Trophoblast cell (in vitro differentiated cells and primary cell): ENCODE measurements at places on chromosomes 3 and 15.

- DNase-seq, result no peak
- H3K27ac ChIP-seq, result no peak overlapping the region
- no peak overlapping the region for H3K4me3 ChIP-seq
- no peaks in the 10 kb centered on the region for H3K4me1 ChIP-seq
These were observed 174.6 kb upstream of the KBTBD8 start for GRCh38 chr3:66823532-66823931.

DNA sequence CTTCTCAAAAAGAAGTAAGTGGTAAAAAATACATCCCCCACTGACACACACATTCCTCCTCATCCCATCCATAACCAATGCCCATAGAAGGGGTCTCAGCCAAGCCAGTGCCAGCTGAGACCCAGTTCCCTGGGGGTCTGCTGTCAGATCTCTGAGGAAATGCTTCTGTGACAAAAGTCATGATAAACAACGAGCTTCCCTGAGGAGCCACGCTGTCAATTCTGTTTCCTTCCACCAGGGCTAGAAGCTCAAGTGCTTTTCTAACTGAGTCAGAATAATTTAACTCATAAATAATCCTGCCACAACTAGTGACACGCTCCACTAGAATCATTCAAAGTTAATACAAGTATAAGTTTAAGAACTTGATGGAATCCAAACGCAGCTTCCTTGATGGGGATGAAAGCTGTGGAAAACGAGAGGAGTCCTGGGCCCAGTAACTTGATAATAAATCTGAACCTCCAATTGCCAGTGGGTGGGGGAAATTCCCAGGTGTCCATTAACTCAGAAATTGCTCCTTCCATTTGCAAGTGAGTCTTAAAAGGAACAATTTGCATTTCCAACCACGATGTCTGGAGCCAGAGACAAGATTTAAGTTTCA, 348.7 kb upstream of the LMCD1 start:
- no peaks in the 10 kb centered on the region for H3K36me3 ChIP-seq
- H3K27ac ChIP-seq, result no peak overlapping the region
- H3K4me3 ChIP-seq, result no peak overlapping the region
- no peak for DNase-seq

GRCh38 chr15:25694823-25695312, 168.3 kb downstream of the ATP10A start:
- H3K27me3 ChIP-seq, result no peaks in the 10 kb centered on the region
- no peak overlapping the region for H3K4me3 ChIP-seq
- no peaks in the 10 kb centered on the region for H3K36me3 ChIP-seq
- no peak for DNase-seq
- H3K27ac ChIP-seq, result no peak overlapping the region

- H3K36me3 ChIP-seq, result no peaks in the 10 kb centered on the region
- no peak overlapping the region for H3K27ac ChIP-seq
- no peaks in the 10 kb centered on the region for H3K4me1 ChIP-seq
- H3K27me3 ChIP-seq, result no peaks in the 10 kb centered on the region
- no peak for DNase-seq
These were observed 61.8 kb upstream of the RBP1 start for GRCh38 chr3:139601191-139601961.

- H3K4me3 ChIP-seq, result no peak overlapping the region
- peaks cover 69% of the 10 kb centered on the region for H3K27me3 ChIP-seq
- H3K27ac ChIP-seq, result no peak overlapping the region
- no peaks in the 10 kb centered on the region for H3K36me3 ChIP-seq
- no peak for DNase-seq
These were observed 8.5 kb upstream of the ONECUT1 start for GRCh38 chr15:52798529-52799101.

- H3K27me3 ChIP-seq, result no peaks in the 10 kb centered on the region
- H3K27ac ChIP-seq, result no peak overlapping the region
- no peaks in the 10 kb centered on the region for H3K4me1 ChIP-seq
- H3K4me3 ChIP-seq, result no peak overlapping the region
- no peaks in the 10 kb centered on the region for H3K36me3 ChIP-seq
These were observed 152.8 kb downstream of the KCNAB1 start for GRCh38 chr3:156273111-156273694.

GRCh38 chr3:37053753-37054152, 60.4 kb downstream of the MLH1 start:
- H3K27ac ChIP-seq, result no peak overlapping the region
- DNase-seq, result no peak
- no peak overlapping the region for H3K4me3 ChIP-seq
- H3K4me1 ChIP-seq, result no peaks in the 10 kb centered on the region
- peaks cover 25% of the 10 kb centered on the region for H3K36me3 ChIP-seq

DNA sequence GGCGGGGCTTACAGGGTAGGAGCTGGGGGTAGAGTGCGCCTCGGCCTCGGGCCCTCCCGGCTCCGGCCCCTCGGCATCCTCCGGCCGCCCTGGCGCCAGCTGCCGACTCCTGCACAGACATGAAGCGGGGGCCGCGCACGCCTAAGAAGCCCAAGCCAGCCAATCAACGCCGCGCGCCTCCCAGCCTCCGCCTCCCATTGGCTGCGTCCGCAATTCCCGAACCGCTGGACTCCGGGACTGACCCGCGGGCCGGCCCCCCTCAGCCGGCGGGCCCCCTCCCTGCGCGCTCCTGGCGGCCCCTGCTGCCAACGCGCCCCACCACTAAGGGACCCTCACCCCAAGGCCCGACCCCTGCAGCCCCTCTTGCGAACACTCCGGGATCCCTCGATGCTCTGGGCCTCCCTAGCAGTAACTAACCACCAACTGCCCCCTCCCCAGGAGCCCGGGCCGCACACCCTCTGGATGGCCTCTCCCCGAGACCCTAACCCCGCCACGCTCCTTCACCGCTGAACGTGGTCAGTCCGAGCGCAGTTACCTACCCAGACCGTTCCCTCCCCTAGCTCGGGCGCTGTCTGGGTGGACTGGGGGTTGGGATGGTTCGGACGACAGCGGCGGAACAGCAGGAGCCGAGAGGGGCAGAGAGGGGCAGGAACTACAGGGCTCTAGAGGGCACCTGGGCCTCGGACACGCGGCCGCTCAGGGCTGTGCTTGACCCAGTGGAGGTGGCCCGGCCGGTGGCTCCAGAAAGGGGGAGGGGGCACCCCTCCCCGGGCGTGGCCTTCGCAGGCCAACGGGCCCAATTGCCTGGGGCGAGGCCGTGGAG, 5.0 kb downstream of the GATA2 start:
- peaks cover 34% of the 10 kb centered on the region for H3K4me1 ChIP-seq
- peak; percentile 96 for DNase-seq
- peak overlapping the region; percentile 90 for H3K4me3 ChIP-seq
- peaks cover 36% of the 10 kb centered on the region for H3K36me3 ChIP-seq

- no peaks in the 10 kb centered on the region for H3K27me3 ChIP-seq
- H3K36me3 ChIP-seq, result no peaks in the 10 kb centered on the region
- DNase-seq, result no peak
- H3K4me1 ChIP-seq, result no peaks in the 10 kb centered on the region
- no peak overlapping the region for H3K27ac ChIP-seq
- H3K4me3 ChIP-seq, result no peak overlapping the region
These were observed 23.3 kb upstream of the ERC2 start for GRCh38 chr3:56491566-56491965.

GRCh38 chr15:28100516-28101195, 1.5 kb upstream of the OCA2 start:
- H3K27me3 ChIP-seq, result peaks cover 44% of the 10 kb centered on the region

GRCh38 chr3:119579366-119580066, at the start of gene ADPRH:
Gene ADPRH (plus strand): TSS chr3:119579492. CDS start chr3:119582170, 2,678 bp downstream.
- H3K4me3 ChIP-seq, result peak within 1 kb of the TSS; percentile 66
- DNase-seq, result peak; percentile 95
- H3K27me3 ChIP-seq, result no peaks in the 10 kb centered on the region

GRCh38 chr3:141236361-141236760, 4.7 kb downstream of the PXYLP1 start:
- peaks cover 3% of the 10 kb centered on the region for H3K27me3 ChIP-seq
- H3K36me3 ChIP-seq, result no peaks in the 10 kb centered on the region
- no peak overlapping the region for H3K27ac ChIP-seq
- H3K4me3 ChIP-seq, result no peak overlapping the region
- peaks cover 4% of the 10 kb centered on the region for H3K4me1 ChIP-seq
- DNase-seq, result no peak
